ENCODE measurements at places on chromosomes 5 and 9. TPM values are rescaled to one million over a fixed set of nuclear protein-coding genes. Genes with fewer than 3 reads are reported as not detected.

Gene PCDHA9
- 0.20 TPM for total RNA-seq

Gene STING1
- total RNA-seq = 102 TPM

Gene AQP3
- total RNA-seq = 352 TPM

Gene RAB3C
- 0.67 TPM for total RNA-seq

Gene LRSAM1
- total RNA-seq = 18.8 TPM

Gene CCL27
- total RNA-seq = not detected

GRCh38 chr5:10760096-10760920 lies 726 bp downstream of the DAP start:
- DNase-seq = peak; percentile 79
- peak overlapping the region; percentile 87 for H3K27ac ChIP-seq
- no peaks in the 10 kb centered on the region for H3K27me3 ChIP-seq
- H3K36me3 ChIP-seq = no peaks in the 10 kb centered on the region
- H3K4me3 ChIP-seq = peak overlapping the region; percentile 80

DNA sequence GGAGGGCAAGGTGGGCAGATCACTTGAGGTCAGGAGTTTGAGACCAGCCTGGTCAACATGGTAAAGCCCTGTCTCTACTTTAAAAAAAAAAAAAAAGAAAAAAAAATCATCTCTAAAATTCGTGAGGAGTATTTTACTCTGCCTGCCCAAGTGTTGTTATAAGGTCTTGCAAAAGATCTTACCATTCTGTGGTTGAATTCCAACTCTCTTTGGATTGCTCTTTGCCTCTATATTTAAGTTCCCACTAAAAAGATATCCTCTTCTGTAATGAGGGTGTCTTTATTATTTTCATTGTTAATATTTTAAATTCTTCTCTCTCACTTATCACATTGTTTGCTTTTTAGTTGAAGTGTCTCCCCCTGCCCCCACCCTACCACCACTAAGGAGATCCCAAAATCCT lies 33.4 kb downstream of the CREBRF start:
- no peak overlapping the region for H3K27ac ChIP-seq
- H3K27me3 ChIP-seq = no peaks in the 10 kb centered on the region
- peaks cover 59% of the 10 kb centered on the region for H3K36me3 ChIP-seq
- no peak overlapping the region for H3K4me3 ChIP-seq
- H3K4me1 ChIP-seq = peaks cover 20% of the 10 kb centered on the region
- DNase-seq = no peak

DNA sequence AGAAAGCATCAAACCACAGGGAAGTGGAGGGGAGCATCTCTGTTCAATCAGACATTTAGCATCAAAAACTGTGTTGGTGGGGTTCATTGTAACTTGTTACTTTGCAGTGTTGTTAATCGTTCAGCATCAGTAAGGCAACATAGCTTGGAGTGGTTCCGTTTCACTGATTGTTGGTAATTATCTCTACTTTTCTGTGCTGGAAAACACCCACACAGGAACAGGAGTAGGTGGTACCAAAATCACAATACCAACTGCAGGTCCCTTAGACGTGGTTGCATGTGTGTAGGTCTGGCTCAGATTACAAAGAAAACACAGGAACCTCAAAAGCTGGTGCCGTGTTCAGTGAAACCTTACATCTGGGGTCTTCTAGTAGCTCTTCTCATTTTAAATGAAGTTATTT lies 146.8 kb downstream of the RNF180 start:
- no peak overlapping the region for H3K4me3 ChIP-seq
- no peak for DNase-seq
- no peaks in the 10 kb centered on the region for H3K4me1 ChIP-seq
- no peaks in the 10 kb centered on the region for H3K36me3 ChIP-seq
- no peaks in the 10 kb centered on the region for H3K27me3 ChIP-seq

DNA sequence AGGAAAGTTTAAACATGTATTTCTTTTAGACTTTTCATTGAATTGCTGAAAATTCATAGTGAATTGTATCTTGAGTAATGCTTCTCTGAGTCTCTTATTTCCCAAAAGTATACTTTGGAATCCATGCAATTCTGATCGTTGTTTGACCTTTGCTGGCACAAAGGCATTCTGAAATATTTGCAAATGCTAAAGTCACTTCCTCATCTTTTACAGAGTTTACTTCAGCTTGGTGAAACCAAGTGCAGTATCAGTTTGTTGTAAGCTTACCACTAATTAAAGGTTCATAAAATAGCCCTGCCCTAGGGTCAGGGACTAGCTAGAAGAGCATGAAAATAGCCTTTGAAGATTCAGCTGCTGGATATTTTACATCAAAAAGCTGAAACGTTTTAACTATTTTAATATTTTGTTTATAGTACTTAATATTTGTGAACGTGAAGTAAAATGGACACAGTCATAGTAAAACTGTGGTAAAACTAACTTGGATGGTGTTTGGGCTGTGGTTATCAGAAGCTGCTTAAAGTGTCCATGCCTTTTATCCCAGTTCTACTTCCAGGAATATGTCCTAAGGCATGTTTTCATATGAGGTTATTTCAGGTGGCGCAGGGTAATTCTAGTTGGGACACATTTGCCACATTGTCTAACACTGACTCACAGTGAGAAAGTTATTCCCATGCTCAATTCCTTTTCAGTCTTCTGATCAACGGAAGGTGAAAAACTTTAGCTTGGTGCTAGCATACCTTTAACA lies 45.3 kb downstream of the SLC22A5 start:
- no peaks in the 10 kb centered on the region for H3K36me3 ChIP-seq
- H3K4me3 ChIP-seq = no peak overlapping the region
- peaks cover 81% of the 10 kb centered on the region for H3K4me1 ChIP-seq

- H3K4me3 ChIP-seq = no peak overlapping the region
- H3K4me1 ChIP-seq = peaks cover 11% of the 10 kb centered on the region
- H3K27ac ChIP-seq = no peak overlapping the region
- no peaks in the 10 kb centered on the region for H3K27me3 ChIP-seq
- DNase-seq = no peak
- no peaks in the 10 kb centered on the region for H3K36me3 ChIP-seq
Observed at GRCh38 chr5:82408033-82408432, 129.9 kb upstream of the RPS23 start.

DNA sequence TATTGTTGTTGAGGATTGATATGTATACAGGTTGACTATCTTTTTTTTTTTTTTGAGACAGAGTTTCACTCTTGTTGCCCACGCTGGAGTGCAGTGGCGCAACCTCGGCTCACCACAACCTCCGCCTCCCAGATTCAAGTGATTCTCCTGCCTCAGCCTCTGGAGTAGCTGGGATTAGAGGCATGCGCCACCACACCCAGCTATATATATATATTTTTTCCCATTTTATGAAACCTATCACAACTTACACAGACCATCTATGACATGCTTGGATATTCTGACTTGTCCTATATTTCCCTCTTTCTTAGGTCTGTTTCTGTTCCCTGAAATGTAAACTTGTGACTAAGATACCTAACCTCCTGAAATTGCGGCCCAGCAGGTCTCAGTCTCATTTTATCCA lies 5.0 kb downstream of the CD14 start:
- no peak overlapping the region for H3K4me3 ChIP-seq
- no peaks in the 10 kb centered on the region for H3K36me3 ChIP-seq
- no peaks in the 10 kb centered on the region for H3K27me3 ChIP-seq
- no peak for DNase-seq

DNA sequence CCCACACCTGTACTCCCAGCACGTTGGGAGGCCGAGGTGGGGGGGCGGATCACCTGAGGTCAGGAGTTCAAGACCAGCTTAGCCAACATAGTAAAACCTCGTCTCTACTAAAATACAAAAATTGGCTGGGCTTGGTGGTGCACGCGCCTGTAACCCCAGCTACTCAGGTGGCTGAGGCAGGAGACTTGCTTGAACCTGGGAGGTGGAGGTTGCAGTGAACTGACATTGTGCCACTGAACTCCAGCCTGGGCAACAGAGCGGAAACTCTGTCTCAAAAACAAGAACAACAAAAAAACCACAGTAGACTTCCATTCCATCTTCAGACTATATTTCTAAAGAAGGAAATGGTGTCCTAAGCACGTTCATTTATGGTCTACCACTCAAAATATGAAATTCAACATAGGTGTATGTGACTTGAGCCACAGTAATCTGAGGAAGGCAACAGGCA lies 14.2 kb upstream of the SERINC5 start:
- H3K27me3 ChIP-seq = no peaks in the 10 kb centered on the region
- H3K36me3 ChIP-seq = no peaks in the 10 kb centered on the region
- no peaks in the 10 kb centered on the region for H3K4me1 ChIP-seq
- no peak for DNase-seq

GRCh38 chr9:114107286-114108001 lies 8.4 kb upstream of the KIF12 start:
- peak; percentile 34 for DNase-seq
- H3K27ac ChIP-seq = no peak overlapping the region
- H3K4me3 ChIP-seq = no peak overlapping the region
- no peaks in the 10 kb centered on the region for H3K4me1 ChIP-seq
- peaks cover 4% of the 10 kb centered on the region for H3K27me3 ChIP-seq
- H3K36me3 ChIP-seq = no peaks in the 10 kb centered on the region
